Motor neuron (in vitro differentiated cells): ENCODE measurements at places on chromosomes 2 and 18.

- ATAC-seq: no peak
Observed at GRCh38 chr2:228140934-228141528, 40.5 kb downstream of the SPHKAP start.

DNA sequence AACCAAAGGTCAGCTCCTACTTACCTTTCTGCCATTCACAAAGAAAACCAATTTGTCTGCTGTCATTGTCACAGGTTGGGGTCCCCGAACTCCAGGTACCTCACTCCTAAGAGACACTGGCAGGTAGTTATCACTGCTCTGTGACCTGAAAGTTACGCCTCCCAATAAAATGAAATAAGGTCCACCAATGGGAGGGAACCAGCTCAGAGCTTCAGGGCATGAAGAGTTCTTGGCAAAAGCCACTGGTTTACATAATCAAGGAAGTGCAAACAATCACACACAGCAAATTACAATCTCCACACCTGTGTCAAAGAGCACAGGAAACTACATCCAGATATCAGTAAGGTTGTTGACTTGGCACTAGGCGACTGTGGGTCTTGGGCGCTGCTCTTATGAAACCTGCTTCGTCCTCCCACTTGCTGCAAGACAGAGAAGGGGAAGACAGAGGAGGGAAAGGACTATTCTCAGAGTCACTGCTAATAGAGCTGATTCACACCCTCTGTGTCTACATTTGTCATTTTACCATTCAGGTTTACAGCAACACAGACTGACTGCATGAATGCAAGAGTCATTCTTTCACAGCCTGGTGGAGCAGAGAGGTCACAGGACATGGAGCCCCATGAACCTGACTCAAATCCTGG is at the start of gene XDH:
Gene XDH, minus strand, starts transcription at position 142 of the 641 bp plus-strand sequence. Its CDS starts 76 bp downstream, at position 66.
- ATAC-seq: peak; percentile 45

- no peak for ATAC-seq
Observed at GRCh38 chr2:219733746-219734145, 106.3 kb downstream of the SLC4A3 start.

DNA sequence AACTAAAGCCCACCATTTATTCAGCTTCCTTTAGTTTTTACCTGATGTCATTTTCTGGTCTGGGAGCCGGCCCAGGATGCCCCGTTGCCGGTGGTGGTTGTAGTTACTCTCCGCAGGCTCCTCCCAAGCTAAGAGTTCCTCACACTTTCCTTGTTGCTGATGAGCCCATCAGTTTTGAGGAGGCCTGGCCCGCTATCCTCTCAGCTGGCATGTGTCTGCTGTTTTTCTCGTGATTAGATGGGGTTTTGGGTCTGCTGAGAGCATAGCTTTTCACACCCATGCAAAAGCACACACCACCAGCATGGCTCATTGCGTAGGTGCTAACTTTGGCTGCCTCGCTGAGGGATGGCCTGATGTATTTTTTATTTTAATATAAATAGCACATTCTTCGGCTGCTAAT is 72.1 kb downstream of the PSMG2 start:
- ATAC-seq: no peak

- no peak for ATAC-seq
Observed at GRCh38 chr2:208511573-208511972, 105.0 kb downstream of the PTH2R start.

DNA sequence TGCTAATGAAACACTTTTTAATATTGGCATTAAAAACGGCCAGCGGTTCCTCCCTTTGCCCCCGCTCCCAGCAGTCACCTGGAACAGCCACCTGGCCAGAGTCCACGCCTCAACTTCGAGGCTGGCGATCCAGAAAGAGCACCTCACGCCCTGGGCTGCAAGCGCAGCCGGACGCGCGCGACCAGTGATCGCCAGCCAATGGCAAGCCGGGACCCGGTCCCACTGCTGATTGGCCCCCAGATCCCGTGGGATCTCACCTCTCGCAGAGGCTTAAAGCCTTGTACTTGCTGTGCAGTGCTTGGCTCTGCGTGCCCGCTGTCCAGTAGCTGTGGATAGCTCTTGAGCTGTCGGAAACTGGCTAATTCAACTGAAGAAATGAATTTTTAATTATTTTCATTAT is 4.1 kb upstream of the RBM45 start:
- no peak for ATAC-seq

- no peak for ATAC-seq
Observed at GRCh38 chr2:227025510-227025909, 138.5 kb downstream of the COL4A4 start.
